ENCODE measurements at places on chromosomes 2 and 18.

- DNase-seq = no peak
These were observed 28.2 kb upstream of the ACAA2 start for GRCh38 chr18:49841236-49842217.

- DNase-seq = no peak
These were observed 88.4 kb downstream of the PMAIP1 start for GRCh38 chr18:59988098-59988706.

DNA sequence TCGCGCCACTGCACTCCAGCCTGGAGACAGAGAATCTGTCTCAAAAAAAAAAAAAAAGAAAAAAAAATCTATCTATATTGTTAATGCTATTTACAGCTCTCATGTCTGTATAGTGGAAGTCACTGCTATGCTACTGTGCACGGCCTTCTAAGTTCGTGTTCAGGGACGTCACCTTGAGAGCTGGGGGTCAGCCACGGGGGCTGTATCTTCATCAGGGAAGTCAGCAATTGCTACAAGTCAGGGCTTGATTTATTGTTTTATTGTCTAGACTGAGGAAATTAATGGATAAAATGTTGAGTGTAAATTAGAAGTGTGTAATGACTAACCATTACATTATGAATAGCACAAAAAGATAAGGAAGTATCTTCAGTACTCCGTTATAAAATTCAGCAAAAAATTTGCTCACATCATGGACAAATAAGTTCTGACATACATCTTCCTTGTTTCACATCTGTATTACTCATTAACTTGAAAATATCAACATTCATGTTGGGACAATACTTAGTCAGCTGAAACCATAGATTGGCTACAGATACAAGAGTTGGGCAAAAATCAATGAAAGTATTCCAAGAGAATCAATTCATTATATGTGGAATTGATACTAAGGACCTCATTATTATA is 136.6 kb upstream of the SEC11C start:
- no peak for DNase-seq

DNA sequence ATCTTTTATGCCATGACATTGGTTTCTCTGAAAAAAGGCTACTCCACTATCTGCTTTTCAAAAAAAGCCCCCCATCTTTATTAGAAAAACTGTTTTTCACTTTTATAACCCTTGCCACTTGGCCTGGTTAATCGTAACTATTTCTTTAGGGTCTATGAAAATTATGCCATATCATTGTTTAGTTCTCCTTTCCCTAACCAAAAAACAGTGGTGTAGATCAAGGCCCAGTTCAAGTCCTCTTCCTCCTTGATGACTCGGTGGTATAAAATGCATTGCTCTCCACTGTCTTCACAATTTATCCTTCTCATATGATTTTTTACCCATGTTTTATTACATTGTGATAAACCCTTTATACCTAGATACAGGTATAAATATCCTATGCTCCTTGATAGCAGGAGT is 205.5 kb downstream of the ZNF521 start:
- no peak for DNase-seq

- no peak for DNase-seq
These were observed 42.4 kb upstream of the RPE start for GRCh38 chr2:209960045-209960444.

DNA sequence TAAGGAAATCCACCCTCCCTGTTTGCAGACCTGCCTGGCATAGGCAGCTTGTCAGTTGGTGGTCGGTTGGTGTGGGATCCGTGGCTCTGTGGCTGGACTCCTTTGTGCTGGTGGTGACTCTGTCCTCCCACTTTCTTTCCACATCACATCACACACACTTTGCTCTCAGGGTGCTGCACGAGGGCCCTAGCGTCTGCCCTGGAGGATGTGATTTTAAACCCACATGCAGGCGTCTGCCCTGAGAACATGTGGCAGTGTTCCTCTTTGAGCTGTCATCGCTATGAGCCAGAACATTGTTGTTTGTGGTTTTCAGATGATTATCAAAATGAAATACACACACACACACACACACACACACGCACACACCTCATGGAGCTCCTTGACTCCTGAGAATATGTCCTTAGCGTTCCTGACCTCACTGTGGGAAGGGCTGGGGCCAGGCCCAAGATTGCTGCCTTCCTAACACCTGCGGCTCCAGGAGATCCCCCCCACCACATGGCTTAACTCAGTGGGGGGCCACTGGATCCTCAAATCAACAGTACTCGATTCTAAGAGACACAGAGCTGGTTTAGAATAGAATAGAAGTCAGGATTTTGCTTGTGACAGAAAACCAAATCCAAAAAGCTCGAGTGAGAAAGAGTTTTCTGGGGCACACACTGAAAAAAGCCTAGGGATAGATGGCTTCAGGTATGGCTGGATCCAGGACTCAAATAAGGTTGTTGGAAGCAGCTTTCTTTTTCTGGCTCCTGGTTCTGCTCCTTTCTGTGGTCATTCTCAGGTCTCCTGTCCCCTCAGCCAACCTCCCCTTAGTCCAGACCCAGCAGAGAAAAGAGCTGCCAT is 54.8 kb downstream of the RTP5 start:
- DNase-seq = no peak

DNA sequence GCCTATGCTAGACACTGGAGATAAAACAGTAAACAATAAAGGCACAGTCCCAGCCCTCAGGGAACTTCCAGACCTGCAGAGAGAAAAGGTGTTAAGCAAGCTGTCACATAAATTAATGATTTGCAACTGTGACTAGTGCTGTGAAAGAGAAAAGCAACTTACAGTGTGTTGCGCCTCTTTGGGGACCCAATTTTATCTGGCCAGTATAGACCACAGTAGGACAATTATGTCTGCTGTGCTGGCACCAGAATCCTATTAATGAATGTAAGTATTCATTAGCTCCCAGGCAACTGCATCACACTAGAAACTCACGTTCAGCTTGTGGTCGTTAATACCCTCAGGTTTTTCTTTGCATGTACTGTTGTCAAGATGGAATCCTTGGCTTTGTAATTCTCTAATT is 55.3 kb upstream of the CHST9 start:
- DNase-seq = no peak

- DNase-seq = no peak
These were observed 269.2 kb downstream of the FIGN start for GRCh38 chr2:163466331-163467250.

GRCh38 chr2:122063716-122064115 is 308.3 kb downstream of the TSN start:
- no peak for DNase-seq

DNA sequence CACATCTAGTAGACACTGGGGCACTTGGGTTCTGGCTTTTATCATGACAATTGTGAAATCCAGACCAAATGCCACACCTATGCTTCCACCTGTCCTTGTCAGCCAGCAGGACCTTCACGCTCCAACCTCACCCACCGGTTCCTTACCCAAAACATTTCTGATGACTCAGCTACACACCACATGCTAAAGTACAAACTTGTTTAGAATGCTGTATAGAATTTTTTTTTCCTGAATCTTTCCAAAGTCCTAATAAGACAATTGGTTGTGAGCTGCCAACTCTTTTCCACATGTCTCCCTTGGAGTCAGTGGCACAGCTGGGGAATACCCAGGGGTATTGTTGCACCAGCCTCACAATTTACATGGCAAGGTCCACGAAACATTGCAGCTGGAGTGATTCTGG is 75.5 kb upstream of the LPIN2 start:
- DNase-seq = no peak

GRCh38 chr2:210527286-210527685 is 29.1 kb upstream of the CPS1 start:
- no peak for DNase-seq

DNA sequence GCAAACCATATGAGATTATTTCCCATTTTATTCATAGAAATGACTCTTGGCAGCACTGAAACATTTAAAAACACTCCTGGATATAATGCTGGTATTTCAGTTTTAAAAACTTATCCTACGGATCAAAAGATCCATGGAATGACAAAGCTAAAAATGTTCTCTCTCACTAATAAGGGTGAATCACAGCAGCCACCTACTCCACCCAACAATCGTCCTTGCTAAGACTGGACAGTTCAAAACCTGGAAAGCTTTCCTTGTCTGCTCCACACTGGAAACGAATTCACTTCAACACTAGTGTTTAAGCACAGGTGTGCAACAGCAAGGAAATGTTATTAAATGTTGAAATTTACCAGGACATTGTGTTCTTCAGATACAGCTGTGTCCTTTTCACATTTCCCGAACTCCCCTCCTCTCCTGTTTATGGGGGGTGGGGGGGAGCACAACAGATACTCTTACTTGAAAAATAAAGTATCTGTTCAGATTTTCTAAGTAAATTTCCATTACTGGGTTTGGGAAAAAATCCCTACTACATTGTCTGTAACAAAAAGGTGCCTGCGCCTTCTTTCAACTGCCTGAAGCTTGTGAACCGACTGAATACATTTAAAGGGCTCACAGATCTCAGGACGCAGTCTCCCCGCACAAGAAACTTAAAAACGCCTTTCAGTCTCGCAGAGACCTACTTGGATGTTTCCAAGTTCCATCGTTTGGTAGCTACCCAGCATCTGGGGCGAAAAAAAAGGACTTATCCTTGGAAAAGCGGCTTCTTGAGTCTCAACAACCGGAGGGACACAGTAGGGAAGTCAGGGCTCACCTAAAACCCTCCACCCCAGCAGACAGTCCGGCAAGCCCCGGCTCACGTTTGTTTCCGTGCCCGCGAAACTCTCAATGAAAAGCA is 1.3 kb downstream of the YWHAQ start:
- no peak for DNase-seq

DNA sequence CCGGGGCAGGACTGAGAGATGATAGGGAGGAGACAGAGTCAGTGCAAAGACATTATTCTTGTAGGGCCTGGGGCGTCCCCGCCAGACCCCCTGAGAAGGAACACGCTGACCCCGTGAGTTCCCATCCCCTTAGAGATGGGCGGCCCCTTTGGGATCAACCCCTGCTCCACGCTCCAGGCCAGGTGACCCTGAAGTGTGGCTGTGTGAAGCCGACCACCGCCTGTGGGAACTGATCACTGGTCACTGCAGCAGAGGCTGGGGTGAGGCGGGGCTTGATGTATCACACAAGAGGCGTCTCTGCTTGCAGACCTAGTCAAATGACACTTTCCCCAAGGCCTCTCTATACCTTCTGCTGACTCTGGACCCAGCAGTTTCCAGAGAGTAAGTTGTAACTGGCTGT is 157.4 kb upstream of the TWIST2 start:
- DNase-seq = no peak

GRCh38 chr18:32271672-32272208 is 81.9 kb downstream of the MEP1B start:
- DNase-seq = no peak

DNA sequence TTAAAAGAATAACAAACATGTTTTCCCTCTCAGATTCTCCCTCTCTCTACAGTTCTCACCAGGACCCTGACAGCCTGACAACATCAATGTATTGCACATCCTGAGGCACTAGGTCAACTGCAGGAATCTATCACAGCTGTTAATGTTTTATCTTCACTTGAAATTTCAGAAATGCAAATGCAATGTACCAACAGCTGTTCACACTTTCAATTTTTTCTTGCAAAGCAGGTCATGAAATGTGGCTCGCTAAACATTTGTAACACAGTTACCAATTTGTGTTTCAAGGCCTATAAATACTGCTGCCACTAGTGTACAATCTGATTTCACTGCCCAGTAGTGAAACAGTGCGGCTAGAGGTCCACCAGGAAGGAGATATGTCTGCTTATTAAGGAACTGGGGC is 147.8 kb downstream of the EXOC6B start:
- no peak for DNase-seq

DNA sequence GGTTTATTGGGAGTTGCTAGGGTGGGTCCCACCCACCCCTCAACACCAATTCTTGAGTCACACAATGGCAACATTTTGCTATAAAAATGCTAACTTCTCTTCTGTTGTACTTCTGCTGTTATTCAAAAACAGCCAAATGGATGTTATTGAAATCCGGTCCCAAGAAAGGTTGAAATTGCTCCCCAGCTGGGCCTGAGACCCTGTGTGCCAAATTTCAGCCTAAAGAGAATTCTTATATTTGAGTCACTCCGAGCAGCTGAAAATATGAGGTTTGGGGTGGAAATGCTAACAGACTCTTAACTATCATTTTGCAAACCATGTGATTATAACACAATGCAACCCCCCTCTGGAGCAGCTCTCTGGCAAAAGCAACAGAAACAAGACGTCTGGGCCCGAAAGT is 27.0 kb upstream of the ACVR1 start:
- DNase-seq = no peak

DNA sequence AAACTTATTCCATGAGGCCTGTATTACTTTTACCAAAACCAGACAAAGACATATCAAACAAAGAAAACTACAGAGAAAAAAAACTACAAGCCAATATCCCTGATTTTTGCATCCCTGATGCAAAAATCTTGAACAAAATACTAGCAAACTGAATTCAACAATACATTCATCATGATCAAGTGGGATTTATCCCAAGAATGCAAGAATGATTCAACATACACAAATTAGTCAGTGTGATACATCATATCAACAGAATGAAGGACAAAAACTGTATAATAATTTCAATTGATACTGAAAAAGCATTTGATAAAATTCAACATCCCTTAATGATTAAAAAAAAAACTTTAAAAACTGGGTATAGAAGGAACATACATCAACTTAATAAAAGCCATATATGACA is 106.8 kb downstream of the SLC39A10 start:
- DNase-seq = no peak

DNA sequence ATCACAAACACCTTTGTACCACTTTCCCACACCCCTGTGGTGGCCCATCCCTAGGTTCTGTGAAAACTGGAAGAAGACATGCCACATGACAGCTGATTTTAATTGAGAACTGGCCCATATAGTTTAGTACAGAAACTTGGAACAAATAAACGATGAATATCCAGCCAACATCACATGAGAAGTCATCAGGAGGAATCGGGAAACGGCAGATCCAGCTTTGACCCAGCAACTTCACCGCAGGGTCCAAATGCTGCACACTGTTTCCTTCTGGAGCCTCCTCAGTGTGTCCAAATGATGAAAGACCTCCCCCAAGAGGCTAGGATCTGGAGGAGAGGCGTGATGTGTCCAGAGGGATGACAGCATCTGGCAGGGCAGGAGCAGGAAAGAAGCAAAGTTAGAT is 75.5 kb downstream of the COPS8 start:
- no peak for DNase-seq

GRCh38 chr2:120310136-120310535 is 35.8 kb upstream of the INHBB start:
- no peak for DNase-seq

DNA sequence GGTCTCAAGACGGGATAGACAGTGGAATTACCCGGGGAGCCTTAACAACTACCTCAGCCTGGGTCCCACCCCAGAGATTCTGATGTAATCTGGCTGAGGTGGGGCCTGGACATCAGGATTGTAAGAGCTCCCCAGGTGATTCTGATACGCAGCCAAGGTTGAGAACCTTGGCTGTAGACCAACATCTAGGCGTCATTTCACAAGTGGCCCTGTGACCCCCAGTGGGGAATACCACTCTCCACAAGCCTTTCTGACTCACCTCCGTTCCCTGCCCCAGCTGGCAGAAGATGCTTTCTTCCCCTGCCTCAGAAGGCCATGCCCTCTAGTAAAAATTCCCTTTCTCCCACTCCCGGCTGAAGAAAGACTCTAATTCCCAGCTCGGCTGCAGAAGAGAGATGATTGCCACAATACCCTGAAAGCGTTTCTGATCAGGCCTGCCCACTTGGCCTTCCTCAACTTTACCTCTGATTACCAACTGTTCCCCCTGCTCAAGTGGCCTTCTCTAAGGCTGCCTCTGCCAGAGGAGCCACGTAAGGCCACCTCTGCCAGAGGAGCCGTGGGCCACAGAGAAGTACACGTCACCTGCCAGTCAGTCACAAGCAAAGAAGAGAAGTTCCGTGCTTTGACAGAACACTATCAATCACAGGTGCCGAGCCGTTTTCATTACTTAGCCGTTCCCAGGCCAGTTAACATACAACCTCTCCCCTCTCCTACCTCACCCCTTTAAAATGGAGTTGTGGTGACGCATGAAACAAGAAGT is 116.8 kb upstream of the PKDCC start:
- no peak for DNase-seq

All from GM04503 (cell line).